ENCODE measurements at places on chromosomes 5 and 9. TPM values are rescaled to one million over a fixed set of nuclear protein-coding genes. Genes with fewer than 3 reads are reported as not detected.

The SELENOP gene
- total RNA-seq, result 41.2 TPM

The BAG1 gene
- total RNA-seq, result 26.1 TPM

The BARHL1 gene
- not detected for total RNA-seq

The SARDH gene
- 1.6 TPM for total RNA-seq

The NDUFS6 gene
- 13.5 TPM for total RNA-seq

The PIP5K1B gene
- total RNA-seq, result 2.9 TPM

The ZNF189 gene
- total RNA-seq, result 54.6 TPM

The FAM221B gene
- not detected for total RNA-seq

The PCBD2 gene
- total RNA-seq, result 4.5 TPM

The FSD1L gene
- 138 TPM for total RNA-seq

The ZNF618 gene
- 4.9 TPM for total RNA-seq

The WNK2 gene
- 12.6 TPM for total RNA-seq

The GABRA1 gene
- 29.8 TPM for total RNA-seq

The KIF20A gene
- total RNA-seq, result 4.1 TPM

The PCDHGC4 gene
- 65.2 TPM for total RNA-seq

The PCDHGA4 gene
- 5.7 TPM for total RNA-seq

The STPG3 gene
- not detected for total RNA-seq

The PCDHB11 gene
- 13.0 TPM for total RNA-seq

All from frontal cortex (tissue), 4 donors.